Activated naive CD8-positive, alpha-beta T cell treated with anti-CD3 and anti-CD28 coated beads, Interleukin-2, amount 10 ng/mL, durations not matched to agents 7 days and 5 days (primary cell): ENCODE measurements at places on chromosomes 2 and 18. TPM values are rescaled to one million over a fixed set of nuclear protein-coding genes. Genes with fewer than 3 reads are reported as not detected.

GRCh38 chr18:2894841-2895370, 48.1 kb downstream of the EMILIN2 start:
- DNase-seq = no peak
- H3K36me3 ChIP-seq = peaks cover 4% of the 10 kb centered on the region
- H3K4me1 ChIP-seq = peaks cover 25% of the 10 kb centered on the region
- H3K4me3 ChIP-seq = no peak overlapping the region

DNA sequence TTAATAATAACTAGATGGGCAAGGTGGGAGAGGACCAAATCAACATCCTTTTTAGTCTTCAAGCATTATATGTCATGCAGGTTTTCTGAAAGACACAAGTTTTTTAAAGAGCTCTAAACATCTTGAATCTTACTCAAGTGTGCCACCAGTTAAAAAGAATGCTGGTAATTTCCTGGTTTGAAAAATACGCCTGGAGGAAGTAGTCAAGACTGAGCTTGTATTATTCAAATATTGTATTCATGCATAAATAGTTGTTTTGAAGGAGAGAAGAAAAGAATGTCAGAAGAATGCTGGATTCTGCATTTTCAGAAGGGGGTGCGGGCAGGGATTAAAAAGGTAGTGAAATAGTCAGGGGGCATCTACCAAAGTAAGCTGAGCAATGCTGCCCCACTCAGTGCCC, 90.7 kb downstream of the WDPCP start:
- H3K4me1 ChIP-seq = no peaks in the 10 kb centered on the region
- H3K27ac ChIP-seq = no peak overlapping the region
- no peaks in the 10 kb centered on the region for H3K27me3 ChIP-seq

The POTEF gene
- not detected for total RNA-seq

GRCh38 chr2:113219525-113219888, 45.7 kb downstream of the PSD4 start:
- H3K4me3 ChIP-seq = no peak overlapping the region
- H3K27me3 ChIP-seq = peaks cover 3% of the 10 kb centered on the region
- H3K36me3 ChIP-seq = no peaks in the 10 kb centered on the region
- H3K4me1 ChIP-seq = peaks cover 33% of the 10 kb centered on the region
- no peak overlapping the region for H3K27ac ChIP-seq

The TMEM163 gene
- 0.14 TPM for total RNA-seq

DNA sequence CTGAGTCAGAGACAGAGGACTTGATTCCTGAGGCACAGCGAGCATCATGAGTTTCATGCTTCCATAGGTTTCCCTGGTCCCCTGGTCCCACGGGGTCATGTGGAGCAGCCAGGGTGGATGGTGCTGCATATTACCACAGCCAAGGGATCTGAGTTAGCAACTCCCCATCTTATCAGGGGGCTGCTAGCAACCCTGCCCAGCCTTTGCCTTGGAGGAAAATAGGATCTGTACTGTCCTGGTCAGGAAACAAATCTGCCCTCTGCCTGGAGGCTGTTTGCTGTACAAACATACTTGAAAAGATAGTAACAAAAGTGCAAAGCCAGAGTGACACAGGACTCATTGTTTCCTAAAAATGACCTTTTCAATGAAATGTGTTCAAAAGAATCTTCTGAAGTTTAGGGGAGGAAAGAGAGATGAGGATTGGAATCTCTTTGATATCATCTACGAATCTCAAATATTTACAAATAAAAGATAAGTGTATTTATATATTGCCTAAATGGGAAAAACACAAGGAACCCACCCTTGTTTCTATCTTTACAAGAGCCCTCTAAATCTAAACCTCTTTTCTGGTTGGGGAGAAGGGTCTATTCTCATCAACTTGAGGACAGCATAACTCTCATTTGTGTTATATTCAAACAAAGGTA, 194.8 kb downstream of the CD226 start:
- H3K27me3 ChIP-seq = no peaks in the 10 kb centered on the region
- H3K36me3 ChIP-seq = peaks cover 23% of the 10 kb centered on the region
- DNase-seq = no peak
- no peak overlapping the region for H3K27ac ChIP-seq
- H3K4me3 ChIP-seq = no peak overlapping the region

The APCDD1 gene
- total RNA-seq = not detected

DNA sequence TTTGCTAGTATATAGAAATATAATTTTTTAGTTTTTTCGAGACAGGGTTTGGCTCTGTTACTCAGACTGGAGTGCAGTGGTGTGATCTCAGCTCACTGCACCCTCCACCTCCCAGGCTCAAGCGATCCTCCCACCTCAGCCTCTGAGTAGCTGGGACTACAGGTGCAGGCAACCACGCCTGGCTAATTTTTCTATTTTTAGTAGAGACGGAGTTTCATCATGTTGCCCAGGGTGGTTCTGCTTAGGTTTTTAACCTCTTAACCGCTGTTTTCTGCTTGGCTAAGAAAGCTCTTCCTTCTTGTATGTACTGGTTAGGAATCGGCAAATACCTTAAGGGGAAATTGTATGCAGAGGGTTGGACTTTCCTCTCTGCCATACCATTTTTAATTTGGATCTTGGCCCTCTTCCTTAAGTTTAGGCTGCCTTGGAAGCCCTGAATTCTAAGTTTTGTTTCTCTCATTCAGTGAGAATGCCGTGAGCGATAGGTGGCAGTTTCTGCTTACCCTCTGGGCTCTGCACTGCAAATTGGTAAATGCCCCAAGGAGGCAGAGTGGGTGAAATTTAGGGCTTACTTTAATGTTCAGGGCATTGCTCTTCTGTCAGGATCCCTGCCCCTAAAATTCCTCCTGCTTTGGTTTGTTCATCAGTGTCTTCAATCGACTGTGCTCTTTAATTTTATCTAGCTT, 32.3 kb downstream of the EML6 start:
- H3K4me3 ChIP-seq = no peak overlapping the region
- H3K4me1 ChIP-seq = peaks cover 7% of the 10 kb centered on the region
- H3K27ac ChIP-seq = no peak overlapping the region
- H3K27me3 ChIP-seq = peaks cover 10% of the 10 kb centered on the region
- no peaks in the 10 kb centered on the region for H3K36me3 ChIP-seq

GRCh38 chr2:137157851-137158250, 392.5 kb downstream of the THSD7B start:
- no peaks in the 10 kb centered on the region for H3K36me3 ChIP-seq
- no peak for DNase-seq
- no peak overlapping the region for H3K4me3 ChIP-seq
- peaks cover 2% of the 10 kb centered on the region for H3K27me3 ChIP-seq
- no peak overlapping the region for H3K27ac ChIP-seq
- no peaks in the 10 kb centered on the region for H3K4me1 ChIP-seq

- H3K27me3 ChIP-seq = no peaks in the 10 kb centered on the region
- no peaks in the 10 kb centered on the region for H3K4me1 ChIP-seq
- no peak within 1 kb of the TSS for H3K4me3 ChIP-seq
- no peaks in the 10 kb centered on the region for H3K36me3 ChIP-seq
- H3K27ac ChIP-seq = no peak within 1 kb of the TSS
- peak; percentile 50 for DNase-seq
These were observed at the start of gene VWC2L for GRCh38 chr2:214410918-214411554. VWC2L (plus strand) TSS chr2:214411054; CDS start chr2:214414194, 3,140 bp downstream.

GRCh38 chr2:102301867-102302362, 9.4 kb upstream of the IL1RL1 start:
- H3K27me3 ChIP-seq = no peaks in the 10 kb centered on the region
- peaks cover 5% of the 10 kb centered on the region for H3K36me3 ChIP-seq

GRCh38 chr18:44821924-44822323, 141.2 kb downstream of the SETBP1 start:
- no peak overlapping the region for H3K4me3 ChIP-seq
- no peaks in the 10 kb centered on the region for H3K36me3 ChIP-seq
- H3K27me3 ChIP-seq = peaks cover 35% of the 10 kb centered on the region
- no peak overlapping the region for H3K27ac ChIP-seq

DNA sequence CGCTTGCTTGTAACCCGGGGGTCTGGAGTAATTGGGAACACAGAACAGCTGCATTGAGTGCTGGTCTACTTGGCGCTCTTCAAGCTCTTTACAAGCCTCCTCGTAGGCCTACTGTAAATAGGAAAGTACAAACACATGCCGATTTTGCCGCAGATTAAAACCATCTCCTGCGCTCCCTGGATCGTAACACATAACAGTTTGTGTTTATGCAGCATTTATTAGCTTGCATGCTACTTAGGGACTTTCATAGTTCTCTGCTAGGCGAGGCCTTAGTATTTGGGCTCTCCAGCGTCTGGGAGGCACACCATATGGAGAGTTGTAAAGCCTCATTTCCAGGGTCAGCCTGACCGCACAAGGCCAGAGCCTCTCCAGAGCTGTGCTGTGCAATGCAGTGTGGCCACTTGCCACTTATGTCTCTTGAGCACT, 84.0 kb upstream of the HAAO start:
- peaks cover 8% of the 10 kb centered on the region for H3K4me1 ChIP-seq
- H3K27me3 ChIP-seq = peaks cover 2% of the 10 kb centered on the region
- H3K36me3 ChIP-seq = no peaks in the 10 kb centered on the region

DNA sequence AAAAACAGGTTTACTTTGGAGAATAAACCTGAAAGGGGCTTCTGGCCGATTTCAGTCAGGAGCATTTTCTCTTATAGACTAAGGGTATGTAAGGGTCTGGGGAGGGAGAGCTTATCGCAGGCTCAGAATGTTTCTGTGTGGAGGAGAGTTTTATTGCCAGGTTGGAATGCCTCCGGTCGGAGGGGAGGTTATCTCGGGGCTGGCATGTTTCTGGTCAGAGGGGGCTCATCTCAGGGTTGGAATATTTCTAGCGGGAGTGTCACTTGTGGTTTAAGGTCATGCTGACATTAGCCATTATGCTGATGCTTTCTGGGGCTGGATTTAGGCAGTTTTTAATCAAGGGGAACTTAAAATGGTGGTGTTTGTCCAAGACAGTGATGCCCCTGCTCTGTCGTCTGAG, 333.6 kb downstream of the METTL4 start:
- no peak for DNase-seq
- H3K4me3 ChIP-seq = no peak overlapping the region
- no peak overlapping the region for H3K27ac ChIP-seq
- no peaks in the 10 kb centered on the region for H3K4me1 ChIP-seq

DNA sequence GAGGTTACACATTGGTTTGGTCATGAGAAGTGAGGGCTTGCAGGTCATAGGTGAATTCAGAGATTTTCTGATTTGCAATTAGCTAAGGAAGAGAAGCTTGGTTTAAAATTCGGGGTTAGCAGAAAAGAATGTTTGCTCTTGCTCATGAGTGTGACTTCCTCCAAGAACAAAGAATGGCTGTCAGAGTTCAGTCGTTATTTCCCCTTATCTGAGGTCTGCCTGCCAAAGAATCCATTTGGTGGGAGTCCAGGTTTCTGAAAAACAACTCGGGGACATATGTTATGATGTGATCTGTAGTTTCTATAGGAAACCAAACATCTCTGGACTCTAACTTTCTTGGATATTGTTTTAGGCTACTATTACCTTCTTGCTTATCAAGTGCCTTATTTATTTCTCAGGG, 3.2 kb upstream of the UGT1A6 start:
- no peak overlapping the region for H3K27ac ChIP-seq
- peaks cover 5% of the 10 kb centered on the region for H3K27me3 ChIP-seq
- H3K4me1 ChIP-seq = no peaks in the 10 kb centered on the region
- no peak for DNase-seq

The FEV gene
- not detected for total RNA-seq

The SLC30A3 gene
- 0.34 TPM for total RNA-seq
